ENCODE measurements at places on chromosomes 16 and 17.

- DNase-seq: no peak
These were observed 235.3 kb downstream of the SEC14L1 start for GRCh38 chr17:77375917-77376651.

GRCh38 chr17:63116967-63117830 is 151.2 kb downstream of the TANC2 start:
- DNase-seq: peak; percentile 34

- DNase-seq: no peak
These were observed 35.5 kb downstream of the UBN1 start for GRCh38 chr16:4882633-4883285.

DNA sequence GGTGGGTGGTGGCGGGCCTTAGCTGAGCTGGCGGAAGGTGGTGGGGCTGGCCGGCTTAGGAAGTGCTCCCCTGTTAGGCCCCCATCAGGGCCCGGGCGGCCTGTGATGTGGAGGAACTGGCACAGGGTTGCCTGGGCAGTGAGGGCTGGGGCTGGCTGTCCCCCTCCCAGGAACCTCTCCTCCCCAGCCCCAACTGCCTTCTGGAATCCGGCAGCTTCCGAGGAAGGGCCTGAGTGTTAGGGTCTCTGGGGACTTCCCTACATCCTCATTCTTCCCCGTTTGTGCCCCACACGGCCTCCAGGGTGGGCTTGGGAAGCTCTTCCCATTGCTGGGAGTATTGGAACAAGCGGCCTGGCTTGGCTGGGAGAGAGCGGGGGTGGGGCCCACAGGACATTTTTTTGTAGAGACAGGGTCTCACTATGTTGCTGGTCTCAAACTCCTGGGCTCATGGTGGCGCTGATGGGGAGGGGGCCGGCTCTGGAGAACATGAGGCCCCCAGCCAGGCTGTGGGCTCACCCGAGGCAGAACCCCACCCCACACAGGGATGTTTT is 89.9 kb upstream of the CIBAR2 start:
- DNase-seq: no peak

DNA sequence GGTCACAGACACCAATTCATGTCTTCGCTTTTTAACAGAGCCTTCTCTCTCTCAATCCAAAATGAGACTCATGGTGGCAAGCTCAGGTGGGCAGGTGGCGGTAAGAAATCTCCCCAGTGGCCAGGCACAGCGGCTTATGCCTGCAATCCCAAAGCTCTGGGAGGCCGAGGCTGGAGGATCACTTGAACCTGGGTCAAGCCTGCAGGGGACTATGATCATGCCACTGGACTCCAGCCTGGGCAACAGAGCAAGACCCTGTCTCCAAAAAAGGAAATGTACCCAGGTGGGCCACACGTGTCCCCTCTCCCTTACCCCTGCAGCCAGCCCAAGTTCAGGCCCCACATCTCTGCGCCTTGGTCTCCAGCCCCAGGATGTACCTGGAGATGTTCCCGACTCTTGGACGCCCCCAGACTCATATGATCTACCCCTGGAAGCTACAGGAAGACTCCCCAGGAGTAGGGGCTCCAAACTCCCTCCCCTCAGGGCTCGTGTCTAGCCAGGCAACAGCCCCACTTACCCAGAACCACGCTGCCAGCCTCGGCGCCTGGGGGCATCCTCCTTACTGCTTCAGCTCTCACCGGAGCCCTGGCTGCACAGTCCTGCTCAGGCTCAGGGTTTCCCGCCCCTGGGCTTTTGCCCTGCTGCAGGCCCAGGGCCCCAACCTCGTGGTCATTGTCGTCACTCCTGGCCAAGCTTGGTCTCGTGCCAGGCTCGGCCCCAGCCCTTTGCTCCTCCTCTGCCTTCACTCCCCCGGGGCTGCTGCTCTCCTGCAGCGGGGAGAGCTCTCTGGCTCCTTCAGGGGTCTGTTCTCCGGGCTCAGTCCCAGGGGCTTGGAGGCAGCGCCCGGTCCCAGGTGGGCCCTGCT is 16.2 kb downstream of the MYLK3 start:
- no peak for DNase-seq

DNA sequence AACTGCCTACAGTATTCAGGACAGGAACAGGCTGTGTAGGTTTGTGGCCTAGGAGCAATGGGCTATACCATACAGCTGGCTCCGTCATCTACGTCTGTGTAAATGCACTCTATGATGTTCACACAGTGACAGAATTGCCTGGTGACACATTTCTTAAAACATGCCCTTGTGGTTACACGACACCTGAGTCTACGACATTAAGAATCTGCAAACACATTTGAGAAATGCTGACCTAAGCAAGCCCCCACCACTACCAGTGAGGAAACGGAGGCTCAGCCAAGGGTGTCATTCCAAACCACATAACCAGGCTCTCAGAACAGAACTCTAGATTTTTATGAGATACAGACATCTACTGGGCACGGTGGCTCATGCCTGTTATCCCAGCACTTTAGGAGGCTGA is 23.5 kb downstream of the USP36 start:
- no peak for DNase-seq

DNA sequence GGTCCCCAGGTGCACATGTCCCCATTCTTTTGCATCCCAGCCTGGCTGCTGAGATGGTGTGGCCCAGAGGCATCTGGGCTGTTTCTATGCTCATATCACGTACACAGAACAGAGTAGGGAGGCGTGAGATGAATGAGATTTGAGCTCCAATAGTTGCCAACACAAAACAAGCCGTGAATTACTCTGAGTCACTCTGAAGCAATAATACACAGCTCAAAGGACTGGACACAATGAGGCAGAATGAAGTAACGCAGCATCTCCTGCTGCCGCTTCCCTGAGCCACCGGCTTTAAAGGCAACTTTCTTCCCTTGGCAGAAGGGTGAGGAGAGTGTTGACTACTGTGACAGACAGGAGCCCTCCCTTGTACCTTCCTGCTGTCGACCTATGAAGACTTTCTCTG is 33.9 kb upstream of the CLEC18B start:
- no peak for DNase-seq

DNA sequence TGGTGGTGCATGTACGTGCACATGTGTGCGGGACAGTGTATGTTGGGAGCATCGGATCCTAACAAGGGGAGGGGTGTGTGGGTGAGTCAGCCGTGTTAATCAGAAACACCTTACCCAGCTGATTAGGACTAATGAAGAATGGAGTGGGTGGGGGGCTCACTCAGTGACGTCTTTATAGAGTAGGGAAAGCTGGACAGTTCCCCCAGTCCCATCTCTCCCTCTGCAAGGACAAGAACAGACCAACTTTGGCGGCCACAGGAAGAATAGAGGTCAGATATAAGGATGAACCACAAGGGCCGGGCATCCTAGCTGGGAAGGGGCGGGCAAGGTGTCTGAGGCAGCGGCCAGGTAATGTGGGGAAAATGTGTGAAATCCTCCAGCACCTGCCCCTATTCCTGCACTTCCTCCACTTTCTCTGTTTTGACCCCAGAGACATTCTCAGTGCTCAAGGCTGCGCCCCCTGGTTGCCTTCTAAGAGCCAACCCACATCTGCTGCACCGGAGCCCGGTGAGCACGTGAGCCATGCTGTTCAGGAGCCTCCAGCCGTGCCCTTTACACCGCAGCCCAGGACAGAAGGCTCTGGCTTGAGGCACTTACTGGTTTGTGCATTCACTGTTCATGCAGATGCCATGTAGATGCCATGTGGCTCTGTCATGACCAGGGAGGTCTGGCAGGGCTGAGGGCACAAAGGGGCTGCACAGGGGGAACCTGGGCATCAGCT is 18.9 kb upstream of the TBX21 start:
- no peak for DNase-seq

DNA sequence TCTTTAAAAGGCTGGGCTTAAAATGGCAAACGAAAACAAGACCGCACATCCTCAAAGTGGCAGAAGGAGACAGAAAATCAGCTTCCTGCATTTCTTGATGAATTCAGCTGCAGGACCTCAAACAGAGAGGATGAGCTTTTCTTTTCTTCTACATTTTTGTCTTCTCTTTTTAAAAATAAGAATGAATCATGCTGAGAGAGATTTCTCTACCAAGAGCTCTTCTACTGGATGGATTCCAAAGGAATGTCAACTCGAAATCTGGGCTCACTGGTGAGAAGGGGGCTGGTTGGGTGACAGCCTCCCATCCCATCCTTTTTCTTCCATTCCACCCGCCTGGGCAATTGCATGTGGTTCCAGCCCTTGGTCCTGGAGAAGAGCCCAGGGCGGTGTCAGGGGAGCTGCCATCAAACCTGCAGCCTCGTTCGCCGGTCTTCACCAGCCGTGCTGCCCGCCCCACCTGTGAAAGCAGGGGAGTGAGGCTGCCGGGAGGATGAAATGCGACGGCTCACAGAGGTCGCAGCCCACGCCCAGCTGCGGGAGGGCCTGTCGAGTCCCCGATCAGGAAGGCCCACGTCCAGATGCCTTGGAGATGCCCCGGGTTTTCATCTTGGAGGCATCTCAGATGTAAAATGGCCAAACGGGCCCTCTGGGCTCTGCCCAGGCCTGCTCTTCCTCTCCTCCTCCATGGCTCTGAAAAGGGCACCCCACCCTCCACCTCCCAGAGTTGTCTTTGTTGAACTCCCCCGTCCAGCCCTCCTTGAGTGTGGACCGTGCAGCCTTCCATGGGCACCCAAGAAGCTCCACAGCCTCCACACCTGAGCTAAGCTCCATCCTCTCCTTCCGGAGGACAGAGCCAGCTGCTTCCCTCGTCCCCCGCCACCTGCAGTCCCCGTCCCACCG is 121.9 kb downstream of the FOXL1 start:
- DNase-seq: no peak

- no peak for DNase-seq
These were observed 33.2 kb upstream of the MEAK7 start for GRCh38 chr16:84537491-84538151.

DNA sequence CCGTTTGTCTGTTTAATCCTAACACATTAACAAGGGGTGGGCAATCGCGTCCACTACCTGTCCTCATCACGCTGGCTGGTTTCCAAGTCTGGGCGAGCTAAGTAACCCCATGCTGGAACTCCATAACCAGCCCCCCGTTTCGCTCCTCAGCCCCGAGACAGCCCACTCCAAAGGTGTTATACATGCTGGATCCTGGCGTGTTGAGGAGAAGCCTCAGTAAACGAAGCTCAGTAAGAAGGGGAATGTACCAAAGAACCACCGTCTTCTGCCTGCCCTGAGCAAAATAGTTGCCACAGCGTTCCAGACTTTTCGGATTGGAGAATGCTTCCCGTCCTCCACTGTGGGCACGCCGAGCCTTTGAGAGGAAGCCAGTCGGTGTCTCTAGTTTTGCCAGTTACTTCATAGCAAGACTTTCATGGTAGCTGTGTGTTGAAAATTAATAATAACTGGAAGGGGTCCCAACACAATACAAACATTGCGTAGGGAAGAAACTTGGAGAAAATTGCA is 16.1 kb upstream of the C17orf78 start:
- no peak for DNase-seq

GRCh38 chr17:75146592-75146991 is 7.7 kb downstream of the JPT1 start:
- no peak for DNase-seq

DNA sequence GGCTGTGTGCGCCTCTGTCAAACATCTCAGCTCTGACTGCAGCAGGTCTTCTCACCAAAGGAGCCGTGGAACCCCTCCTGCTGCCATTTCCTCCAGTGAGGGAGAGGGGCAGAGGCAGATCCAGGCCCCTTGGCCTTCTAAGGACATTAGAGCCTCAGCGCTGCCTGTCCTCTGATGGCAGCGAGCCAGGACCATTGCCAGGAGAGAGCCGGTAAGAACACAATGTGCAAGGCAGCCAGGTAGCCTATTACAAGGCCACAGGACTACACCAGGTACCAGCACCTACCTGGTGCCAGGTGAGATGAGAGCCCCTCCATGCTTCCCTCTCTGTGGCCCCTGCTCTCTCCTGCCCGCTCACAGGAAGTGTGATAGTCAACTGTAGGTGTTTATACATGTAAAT is 11.0 kb downstream of the LRRC75A start:
- no peak for DNase-seq

GRCh38 chr16:83843657-83844056 is 35.9 kb downstream of the HSBP1 start:
- no peak for DNase-seq
